ENCODE measurements at places on chromosomes 7 and 10.

GRCh38 chr10:75350791-75351190 is 50.8 kb downstream of the ZNF503 start:
- DNase-seq, result no peak

- DNase-seq, result peak; percentile 15
Measured at GRCh38 chr7:22696541-22697228, 30.3 kb upstream of the IL6 start.

DNA sequence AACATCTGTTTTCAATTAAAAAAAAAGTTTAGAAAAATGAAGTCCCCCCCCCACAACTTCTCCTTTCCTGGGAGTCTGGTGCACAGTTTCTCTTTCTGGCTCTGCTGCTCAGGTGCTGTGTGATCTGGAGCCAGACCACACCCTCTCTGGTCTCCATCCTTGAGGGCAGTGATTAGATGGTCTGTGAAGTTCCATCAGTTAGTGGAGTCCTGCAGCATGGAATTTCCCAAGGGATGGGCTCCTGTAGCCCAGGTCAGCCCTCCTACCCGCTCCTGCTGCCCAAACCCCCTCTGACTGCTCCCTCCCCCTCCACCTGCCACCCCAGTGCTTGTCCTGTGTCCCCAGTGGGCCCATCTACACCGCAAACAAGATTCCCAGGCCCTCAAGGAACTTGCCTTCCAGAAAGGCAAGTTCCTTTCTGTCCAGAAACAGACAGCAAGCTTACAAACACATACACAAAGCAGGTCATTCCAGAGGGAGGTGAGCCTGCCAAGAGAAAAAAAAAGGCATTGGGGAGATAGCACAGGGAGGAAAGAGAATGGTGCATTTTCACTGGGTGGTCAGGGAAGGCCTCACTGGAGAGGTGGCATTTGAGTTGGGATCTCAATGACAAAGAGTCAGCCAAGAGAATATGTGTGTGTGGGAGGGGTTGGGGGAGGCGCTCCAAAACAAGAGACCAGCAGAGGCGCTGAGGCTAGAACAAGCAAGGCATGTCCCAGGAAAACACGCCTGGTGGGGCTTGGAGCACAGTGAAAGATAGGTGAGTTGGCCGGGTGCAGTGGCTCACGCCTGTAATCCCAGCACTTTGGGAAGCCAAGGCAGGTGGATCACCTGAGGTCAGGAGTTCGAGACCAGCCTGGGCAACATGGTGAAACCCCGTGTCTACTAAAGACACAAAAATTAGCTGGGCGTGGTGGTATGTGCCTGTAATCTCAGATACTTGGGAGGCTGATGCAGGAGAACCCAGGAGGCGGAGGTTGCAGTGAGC is 49.5 kb upstream of the SLC29A3 start:
- DNase-seq, result no peak

DNA sequence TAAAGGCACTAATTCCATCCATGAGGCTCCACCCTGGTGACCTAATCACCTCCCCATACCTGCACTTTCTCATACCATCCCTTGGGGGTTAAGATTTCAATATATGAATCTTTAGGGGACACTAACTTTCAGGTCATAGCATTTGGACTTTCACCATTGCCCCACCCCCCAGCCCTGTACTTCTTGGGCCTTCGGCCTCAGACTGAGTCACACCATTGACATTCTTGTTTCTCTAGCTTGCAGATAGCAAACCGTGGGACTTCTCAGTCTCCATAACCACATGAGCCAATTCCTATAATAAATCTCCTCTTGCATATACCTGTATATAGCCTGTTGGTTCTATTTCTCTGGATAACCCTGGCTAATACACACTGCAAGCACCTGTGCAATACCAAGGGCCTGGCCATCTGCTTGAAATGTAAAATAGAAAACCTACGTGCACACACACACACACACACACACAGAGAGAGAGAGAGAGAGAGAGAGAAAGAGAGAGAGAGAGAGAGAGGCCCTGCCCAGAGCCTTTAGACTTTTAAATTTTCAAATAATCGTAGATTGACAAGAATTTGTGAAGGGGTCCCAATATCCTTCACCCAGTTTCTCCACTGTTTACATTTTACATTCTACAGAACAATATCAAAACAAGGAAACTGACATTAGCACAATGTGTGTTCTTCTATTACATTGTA is 25.3 kb downstream of the ANXA8 start:
- no peak for DNase-seq

- DNase-seq, result no peak
Measured at GRCh38 chr7:219581-220150, 27.3 kb downstream of the FAM20C start.

DNA sequence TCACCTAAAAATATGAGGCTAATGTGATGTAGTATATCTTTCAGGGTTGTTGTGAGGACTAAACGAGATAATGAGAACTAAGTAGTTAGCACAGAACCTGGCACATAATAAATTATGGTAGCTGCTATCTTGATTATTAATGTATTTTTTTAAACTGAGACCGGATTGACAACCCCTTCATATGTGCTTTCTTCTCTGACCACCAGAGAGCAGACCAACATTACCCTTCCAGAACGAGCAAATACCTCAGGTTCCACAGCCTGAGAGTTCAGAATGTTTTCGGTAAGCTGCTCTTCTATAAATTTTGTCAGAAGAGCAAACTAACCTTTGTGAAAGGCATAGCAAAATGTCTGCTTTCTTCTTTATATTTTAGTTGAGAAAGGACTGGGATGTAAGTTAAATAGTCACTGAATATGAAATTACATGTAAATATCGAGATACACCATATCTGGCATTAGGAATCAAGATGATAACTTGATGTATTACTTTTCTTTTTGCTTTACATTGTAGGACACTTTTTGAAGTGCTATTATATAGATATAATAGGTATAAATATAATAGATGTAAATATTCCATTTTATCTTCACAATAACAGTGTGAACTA is 13.6 kb upstream of the BPGM start:
- peak; percentile 22 for DNase-seq

DNA sequence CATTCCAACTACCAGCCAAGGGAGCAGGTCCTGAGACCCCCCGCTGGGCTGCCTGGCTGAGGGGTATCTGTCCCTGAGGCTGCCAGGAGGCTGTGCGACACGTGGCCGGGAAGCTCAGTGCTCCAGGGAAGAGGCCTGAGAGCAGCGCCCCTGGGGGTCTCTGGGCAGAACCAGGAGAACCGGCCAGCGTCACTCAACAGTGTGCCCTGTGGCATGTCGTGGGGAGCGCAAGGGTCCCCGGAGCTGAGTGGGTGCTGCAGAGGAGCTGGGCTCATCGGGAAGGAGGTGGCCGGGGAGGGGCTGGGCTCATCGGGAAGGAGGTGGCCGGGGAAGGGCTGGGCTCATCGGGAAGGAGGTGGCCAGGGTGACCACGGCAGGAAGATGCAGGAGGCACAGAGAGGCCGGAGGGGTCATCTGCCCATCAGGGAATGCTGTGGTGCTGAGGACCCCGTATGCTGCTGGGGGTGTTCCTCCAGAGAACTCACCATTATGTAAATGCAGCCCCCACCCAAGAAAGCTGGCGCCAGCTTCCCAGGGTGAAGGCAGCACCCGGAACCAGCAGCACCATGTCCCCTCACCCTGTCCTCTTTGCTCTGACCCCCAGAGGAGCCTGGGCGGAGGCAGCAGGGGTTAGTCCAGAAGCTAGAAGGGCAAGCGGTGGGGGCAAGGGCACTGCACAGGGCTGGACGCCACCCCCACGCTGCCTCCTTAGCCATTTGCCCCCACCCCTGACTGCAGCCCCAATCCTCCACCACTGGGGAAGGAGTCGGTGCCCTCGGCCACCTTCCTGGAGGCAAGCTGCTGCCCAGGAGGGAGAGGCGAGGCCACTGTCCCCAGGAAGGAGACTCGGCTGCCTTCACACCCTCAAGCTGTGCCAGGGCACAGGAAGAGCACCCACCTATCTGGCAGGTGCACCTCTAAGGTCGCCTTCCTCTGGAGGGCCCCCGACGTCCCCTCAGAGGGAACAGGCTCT is 33.3 kb downstream of the CALML3 start:
- no peak for DNase-seq

DNA sequence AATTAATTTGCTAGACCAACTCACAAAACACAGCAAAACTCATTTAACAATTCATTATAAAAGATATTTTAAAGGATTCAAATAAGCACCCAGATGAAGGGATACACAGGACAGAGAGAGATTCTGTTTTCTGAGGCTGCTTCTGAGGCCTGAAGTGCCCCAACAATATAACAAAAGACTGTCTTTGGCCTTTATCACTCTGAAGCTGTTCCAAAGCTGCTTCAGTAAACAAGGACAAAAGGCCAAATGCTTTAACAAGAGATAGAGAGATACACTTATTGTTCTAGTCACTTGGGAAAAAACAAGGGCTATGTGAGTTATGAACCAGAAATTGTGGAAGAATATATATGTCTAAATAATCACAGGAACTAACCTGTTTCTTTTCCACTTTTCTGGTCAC is 223.7 kb downstream of the CXCL12 start:
- DNase-seq, result no peak

DNA sequence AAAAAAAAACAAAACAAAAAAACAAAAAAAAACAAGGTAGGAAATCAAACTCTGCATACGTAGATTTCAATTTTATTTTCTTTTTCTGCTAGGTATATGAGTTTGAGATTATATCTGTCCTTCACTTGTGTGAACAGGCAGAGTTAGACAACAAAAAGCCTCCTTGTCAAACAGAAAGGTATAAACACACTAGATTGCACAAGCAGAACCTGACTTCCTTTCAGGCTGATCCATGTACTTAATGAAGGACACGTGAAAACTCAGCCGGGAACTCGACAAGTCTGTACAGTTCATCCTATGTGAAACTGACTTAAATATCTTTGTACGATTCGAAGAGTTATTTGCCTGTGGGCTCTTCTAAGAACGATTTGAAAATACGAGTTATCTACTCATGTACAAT is 254.1 kb downstream of the ARL4A start:
- DNase-seq, result no peak

DNA sequence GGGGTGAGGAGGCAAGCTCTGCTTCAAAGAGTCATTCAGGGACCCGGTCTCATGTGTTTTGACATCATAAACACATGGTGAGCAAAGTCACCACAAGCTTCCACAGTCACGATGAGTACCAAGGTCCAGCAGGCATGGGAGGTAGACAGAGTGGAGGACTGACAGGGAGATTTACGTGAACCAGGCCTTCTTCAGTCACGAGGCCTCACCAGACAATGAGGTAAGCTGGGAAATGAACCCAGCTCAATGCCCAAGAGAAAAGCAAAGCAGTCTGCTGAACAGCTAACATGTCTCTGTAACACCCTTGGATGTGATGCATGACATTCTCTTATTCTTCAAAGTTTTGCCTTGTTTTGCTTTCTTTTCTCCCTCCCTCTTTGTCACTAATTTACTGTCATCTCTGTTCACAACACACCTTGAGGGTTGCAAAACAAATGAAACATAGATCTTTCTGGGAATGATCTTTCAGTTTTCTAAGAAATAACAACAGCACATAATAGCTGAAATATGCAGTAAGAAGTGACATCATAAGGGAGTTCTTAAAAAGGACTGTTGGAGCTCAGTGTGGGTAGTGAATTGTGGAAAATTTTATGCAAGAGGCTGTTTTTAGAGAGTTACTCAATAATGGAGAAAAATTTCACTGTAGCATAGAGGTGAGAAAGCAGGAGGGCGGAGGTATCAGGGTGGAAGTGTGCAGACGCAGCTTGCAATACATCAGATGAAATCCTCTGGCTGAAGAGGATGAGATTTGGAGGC is 9.0 kb downstream of the PPP1R17 start:
- DNase-seq, result peak; percentile 20

DNA sequence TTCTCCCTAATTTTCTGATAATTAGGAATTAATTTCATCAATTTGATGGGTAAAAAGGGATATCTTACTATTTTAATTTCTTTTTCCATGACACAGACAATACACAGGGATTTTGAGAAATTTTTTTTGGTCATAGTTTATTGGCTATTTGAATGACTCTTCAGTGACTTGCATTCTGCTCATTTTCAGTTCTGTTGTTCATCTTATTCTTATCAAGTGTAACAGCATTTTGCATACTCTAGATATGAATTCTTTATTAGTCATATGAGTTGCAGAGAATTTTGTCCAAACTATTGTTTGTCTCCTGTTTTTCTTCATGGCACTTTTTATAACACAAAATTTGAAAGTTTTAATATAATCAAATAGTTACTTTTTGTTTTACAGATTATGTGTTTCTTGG is 41.7 kb downstream of the MKLN1 start:
- no peak for DNase-seq

DNA sequence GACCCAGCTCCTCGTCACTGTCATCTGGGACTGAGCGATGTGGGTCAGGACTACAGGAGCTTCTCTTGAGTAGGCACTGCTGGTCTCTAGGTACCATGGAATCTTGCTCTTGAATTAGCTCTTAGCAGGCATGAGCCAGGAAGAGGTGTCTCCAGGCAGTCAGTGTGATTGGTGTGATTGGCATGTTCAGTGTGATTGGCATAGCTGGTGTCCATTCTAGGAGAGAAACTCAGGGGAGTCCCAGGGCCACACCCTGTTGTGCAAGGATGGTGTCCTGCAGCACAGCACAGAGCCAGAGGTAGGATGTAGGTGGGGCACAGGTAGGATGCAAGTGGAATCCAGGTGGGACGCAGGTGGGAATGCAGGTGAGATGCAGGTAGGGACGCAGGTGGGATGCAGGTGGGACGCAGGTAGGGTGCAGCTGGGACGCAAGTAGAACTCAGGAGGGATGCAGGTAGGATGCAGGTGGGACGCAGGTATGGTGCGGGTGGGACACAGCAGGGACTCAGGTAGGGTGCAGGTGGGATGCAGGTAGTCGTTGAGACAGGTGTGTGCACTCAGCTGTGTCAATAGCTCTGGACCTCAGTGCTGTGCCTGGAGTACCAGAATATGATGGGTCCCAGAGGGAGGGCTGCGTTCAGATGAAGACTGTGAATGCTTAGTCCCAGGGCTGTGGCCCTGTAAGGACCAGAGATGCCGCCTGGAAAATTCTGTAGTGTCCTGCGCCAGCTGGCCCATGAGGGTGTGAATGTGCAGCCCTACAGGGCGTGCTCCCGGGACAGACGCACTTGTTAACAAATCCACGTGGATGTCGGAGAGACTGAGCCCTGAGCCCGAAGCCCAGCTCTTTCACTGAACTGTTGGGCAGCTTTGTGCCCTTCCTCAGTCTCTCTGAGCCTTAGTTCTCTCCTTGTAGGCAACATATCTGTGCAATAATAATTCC is 248.2 kb upstream of the PITRM1 start:
- no peak for DNase-seq

DNA sequence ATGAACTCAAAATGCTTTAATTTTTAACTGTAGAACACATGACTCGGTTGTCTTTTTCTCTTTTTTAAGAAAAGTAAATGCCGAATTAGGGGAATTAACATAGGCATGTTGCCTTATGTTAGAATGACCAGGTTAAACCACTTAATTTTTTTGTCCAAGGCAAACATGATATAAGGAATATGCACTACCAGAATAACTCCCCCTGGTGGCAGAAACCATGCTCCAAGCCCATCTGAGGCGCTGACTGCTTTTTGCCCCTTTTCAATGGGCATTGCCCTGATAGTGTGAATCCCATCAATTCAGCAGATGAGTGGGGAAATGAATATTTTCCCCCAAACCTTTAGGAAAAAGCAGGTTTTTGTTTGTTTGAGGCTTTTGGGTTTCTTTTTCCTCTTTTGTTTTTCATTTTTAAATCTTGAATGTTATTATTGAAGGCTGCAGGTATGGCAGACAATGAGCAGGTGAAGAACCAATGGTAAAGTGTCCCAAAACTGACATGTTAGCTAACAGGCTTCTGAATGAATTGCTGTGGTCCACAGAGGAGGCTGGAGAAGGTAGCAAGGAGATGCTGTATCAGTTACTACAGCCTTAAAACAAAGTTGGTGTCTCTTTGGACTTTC is 284.3 kb downstream of the SORCS3 start:
- peak; percentile 6 for DNase-seq
